ENCODE measurements at places on chromosomes 12 and 14.

- no peak for DNase-seq
These were observed 57.5 kb upstream of the TMCC3 start for GRCh38 chr12:94707892-94708291.

DNA sequence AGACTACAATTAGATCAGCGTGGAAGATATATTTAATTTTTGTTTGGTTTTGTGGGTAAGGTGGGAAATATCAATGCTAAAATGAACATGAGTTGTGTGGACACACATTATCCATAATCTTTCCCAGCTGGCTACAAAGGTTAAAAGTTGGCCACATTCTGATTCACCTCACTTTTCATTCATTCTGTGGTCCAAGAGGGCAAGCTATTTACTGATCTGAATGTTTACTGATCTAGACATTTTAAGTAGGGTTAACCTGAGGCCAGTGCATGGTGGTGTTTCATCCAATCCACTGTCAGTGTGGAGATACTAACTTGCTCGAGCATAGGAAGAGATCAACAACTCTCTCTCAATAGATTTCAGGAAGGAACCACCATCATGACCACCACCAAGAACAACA, 71.6 kb downstream of the DCAF5 start:
- DNase-seq, result no peak

DNA sequence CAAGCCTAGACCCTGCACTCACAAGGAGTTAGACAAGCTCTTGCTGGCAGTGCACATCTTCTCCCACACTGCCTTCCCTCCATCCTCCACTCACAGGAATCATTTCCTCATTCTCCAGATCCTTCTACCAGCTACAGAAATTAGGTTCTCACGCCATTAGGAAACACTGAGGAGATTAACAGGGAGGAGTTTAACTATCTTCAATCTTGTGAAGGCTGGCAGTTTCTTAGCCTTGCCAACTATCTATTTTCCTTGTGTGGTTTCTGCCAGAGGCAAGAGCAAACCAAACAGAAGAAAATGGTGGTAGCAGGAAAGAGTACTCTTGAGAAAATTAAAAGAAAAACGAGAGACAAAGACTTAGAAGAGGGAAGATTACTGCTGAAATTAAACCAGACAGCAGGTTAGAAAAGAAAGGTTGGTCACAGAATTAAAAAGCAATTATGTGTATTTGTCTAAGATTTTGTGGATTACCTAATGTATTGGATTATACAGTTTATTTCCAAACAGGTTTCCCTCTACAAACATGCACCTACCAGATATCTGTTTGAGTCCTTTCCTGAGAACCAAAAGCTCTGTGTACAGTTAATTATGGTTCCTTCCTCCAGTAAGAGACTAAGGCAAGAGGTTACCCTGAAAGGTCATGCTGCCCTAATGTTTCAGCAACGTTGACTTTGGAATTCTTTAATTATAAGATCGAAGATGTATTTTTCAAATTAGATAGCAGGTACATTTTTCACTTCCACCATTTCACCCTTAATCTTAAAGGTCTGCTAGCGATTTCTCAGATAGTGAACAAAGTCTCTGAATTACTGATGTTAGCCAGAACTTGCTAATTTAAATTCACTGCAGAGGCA, 5.0 kb downstream of the RERG start:
- no peak for DNase-seq

DNA sequence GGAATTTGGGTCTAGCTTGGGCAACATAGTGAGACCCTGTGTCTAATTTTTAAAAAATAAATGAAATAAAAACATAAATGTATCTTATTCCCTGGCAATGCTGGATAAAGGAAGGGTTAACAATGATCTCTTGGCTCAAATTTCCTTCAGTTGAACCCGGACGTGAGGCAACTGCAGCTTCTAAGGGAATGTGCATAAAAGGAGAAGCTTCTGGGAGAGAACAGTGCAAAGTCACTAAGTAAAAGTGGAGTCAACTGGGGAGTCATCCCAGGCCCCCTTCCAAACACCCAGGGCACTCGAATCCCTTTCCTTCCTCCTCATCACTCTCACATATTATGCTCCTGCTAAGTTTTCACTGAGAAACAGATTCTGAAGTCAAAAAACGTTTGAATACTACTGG, 147.3 kb downstream of the PPM1H start:
- no peak for DNase-seq
